ENCODE measurements at places on chromosomes 1 and 21.

GRCh38 chr21:31660259-31660565 lies 719 bp downstream of the SOD1 start:
- DNase-seq: no peak

DNA sequence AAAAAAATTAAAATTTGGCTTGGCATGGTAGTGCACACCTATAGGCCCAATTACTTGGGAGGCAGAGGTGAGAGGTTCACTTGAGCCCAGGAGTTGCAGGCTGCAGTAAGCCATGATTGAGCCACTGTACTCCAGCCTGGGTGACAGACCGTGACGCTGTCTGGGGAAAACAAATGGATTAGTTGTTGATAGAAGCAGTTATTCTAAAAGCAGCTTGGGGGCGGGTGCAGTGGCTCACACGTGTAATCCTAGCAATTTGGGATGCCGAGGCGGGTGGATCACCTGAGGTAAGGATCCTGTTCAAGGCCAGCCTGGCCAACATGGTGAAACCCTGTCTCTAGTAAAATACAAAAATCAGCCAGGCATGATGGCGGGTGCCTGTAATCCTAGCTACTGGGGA lies 40.3 kb downstream of the KIF1B start:
- DNase-seq: no peak

- DNase-seq: peak; percentile 38
Observed at GRCh38 chr1:223143537-223144248, 645 bp upstream of the TLR5 start.

DNA sequence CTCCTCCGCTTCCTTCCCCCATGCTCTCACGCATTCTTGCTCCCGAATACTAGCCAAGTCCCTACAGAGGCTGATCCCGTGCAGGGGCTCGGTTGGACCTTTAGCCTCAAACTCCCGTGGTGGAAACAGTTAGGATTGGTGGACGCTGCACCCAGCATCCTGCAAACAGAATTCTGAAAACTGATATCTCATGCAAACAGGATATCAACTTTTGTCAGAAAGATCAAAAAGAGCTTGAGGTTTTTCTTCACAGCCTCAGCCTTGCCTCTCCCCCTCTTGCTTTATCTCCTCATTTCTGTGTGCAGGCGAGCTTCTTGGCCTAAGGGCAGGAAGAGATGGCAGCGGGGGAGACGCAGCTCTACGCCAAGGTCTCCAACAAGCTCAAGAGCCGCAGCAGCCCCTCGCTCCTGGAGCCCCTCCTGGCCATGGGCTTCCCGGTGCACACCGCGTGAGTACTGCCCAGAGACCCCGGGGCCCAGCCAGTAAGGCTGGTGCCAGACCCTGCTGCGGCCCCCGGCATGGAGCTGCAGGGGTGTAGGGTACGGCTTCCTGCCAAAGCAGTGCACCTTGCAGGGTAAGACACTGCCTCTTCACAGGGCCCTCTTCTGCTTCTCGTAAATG lies at the start of gene UBASH3A:
Gene UBASH3A, plus strand, starts transcription at position 292 of the 621 bp plus-strand sequence. Its CDS starts 44 bp downstream, at position 336.
- DNase-seq: peak; percentile 78

GRCh38 chr21:33478935-33479678 lies 667 bp downstream of the TMEM50B start:
- peak; percentile 50 for DNase-seq

DNA sequence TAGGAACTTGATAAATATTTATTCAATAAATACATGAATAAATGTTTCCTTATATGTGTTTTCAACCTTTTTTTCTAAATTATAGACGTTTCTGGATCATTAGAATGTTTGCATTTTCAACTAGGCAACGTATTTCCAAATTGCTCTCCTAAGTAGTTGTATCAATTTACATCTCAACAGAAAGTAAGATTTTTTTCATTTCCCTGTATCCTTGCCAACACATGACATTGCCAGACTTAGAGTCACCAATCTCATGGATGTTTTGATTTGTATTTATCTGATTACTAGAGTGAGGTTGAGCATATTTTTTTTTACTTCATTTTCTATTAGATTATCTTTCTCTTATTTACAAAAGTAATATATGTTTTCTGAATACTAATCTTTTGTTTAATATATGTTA lies 22.2 kb upstream of the SMG7 start:
- DNase-seq: no peak

DNA sequence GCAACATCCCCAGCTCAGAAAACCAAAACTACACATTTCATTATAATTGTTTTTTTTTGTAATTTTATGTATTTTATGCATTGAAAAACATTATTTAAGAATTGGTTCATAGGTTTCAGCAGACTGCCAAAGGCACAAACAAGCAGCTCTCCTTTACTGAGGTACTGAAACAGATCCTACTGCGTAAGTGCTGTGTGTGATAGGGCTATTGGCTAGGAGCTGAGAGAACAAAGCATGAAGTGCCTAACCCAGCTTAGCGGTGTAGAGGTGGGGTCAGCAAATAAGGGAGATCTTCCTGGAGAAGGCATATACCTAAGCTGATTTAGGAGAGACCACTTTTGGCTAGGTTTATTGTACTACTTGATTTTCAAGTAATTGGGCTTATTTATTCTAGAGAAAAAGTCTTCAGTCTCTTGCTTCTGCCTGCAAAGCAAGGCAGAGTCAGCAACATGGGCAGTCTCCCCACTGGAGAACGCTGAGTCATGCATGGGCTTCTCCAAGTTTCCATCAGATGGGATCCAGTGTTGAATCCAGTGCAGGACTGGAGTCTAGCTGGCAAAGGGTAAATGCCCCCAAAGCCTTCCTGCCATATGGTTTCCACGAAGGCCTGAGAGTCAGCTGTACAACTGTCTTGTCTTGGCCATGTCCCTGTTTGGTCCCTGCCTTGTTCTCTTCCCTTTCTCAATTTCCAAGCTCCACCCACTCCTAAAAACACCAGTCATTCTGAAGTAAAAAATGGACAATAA lies 18.0 kb upstream of the YTHDF2 start:
- DNase-seq: no peak

- DNase-seq: no peak
Observed at GRCh38 chr1:228751360-228752098, 16.2 kb downstream of the RHOU start.

- DNase-seq: no peak
Observed at GRCh38 chr1:206102292-206102936, 14.8 kb downstream of the AVPR1B start.

- DNase-seq: no peak
Observed at GRCh38 chr1:151635479-151636072, 23.7 kb downstream of the SNX27 start.

DNA sequence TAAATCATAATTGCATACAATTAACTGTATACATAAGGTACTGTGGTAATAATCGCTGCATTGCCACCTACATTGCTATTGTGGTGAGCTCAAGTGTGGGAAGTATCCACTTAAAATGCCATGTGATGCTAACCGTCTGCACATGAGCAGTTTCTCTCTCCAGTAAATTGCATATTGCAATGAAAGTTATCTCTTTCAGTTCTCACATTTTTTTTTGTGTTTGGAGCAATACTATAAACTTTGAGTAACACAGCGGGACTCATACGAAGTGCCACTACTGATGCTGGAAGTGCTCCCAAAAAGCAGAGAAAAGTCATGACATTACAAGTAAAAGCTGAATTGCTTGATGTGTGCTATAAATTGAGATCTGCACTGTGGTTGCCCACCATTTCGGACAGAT lies 38.5 kb downstream of the DISC1 start:
- no peak for DNase-seq

DNA sequence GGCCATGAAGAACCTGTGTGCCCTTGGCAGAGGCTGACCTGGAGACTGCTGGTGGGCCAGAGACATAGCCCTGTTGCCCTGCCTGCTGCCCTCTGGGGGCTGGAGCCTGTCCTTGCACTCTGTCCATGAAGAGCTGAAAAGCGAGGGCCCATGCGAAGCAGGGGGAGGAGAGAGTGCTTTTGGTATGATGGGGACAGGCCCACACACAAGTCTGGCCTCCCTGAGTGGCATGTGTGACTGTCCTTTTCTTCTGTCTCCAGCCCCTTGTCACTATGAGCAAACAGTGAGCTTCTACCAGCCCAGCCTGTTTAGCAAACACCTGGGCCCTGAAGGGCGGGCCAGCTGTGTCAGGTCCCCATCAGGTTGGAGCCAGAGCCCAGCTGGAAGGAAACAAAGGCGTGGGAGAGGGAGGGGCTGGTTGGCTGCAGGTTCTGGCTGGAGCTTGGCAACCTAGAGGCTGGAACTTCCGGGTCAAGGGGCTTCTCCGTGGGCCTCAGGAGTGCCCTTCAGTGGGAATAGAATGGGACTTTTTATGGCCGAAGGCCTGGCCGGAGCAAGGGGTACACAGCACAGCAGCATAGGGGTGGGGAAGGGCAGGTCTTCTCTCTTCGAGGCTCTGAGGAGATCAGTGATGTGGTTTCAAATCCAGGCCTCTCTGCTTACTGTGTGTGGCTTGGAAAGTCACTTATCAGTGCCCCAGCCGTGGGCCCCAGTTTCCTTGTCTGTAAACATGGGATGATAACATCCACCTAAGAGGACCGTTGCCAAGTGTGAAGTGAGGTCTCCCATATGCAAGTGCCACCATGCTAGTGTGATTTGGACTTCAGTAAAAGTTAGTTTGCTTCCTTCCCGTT lies 14.3 kb downstream of the QSOX1 start:
- peak; percentile 20 for DNase-seq

- no peak for DNase-seq
Observed at GRCh38 chr1:6367381-6368012, 26.1 kb downstream of the ACOT7 start.

- DNase-seq: no peak
Observed at GRCh38 chr1:70497152-70497551, 86.1 kb downstream of the CTH start.

GRCh38 chr1:182408435-182409075 lies 8.1 kb upstream of the TEDDM1 start:
- DNase-seq: no peak

DNA sequence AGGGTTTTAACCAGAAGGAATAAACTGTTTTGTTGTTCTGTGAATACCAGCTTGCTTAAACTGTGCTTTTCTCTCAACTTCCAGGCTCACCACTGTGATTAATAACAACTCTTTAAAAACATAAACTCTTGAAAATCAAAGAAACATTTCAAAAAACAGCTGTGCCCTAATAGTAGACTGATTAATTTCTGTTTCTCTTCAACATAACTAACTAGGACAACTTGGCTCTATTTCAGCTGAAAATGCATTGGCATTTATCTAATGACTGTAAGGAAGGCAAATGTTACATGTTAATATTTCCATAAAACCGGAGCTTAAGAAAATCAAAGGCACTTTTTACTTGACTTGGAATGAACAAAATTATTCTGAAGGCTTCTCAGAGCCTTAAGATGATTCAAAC lies 656.1 kb upstream of the NEGR1 start:
- DNase-seq: no peak

GRCh38 chr1:159705904-159706256 lies 8.5 kb downstream of the CRP start:
- no peak for DNase-seq

DNA sequence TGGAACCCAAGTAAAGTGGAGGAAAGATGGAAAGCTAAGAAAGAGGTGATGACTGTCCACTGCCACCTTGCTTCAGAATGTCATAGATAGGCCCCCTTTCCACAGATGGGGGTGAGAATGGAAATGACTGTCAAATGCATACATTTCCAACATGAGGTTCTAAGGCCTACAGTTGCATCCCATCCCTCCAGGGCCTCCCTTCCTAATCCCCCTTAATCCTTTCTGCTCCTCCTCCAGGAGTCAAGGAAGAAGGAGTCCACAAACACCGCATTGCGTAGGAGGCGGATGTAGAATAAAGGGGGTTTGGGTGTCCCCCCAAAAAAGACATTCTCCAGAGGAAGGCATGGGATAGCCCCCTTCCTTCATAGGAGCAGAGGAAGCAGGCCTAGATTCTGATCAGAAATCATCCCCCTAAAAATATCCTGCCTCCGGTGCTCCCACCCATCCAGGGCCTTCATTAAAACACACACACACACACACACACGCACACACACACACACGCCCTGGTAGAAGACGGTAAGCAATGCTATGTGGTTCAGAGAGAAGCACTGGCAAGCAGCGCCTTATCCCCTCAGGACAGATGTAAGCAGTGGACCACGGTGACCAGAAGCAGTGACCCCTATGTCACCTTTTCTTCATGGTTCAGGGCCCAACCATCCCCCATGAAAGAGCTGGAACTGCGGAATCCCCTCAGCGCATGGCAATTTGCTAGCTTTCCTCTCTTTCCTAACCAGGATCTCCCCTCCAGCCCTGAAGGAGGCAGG lies 2.0 kb downstream of the SV2A start:
- no peak for DNase-seq

DNA sequence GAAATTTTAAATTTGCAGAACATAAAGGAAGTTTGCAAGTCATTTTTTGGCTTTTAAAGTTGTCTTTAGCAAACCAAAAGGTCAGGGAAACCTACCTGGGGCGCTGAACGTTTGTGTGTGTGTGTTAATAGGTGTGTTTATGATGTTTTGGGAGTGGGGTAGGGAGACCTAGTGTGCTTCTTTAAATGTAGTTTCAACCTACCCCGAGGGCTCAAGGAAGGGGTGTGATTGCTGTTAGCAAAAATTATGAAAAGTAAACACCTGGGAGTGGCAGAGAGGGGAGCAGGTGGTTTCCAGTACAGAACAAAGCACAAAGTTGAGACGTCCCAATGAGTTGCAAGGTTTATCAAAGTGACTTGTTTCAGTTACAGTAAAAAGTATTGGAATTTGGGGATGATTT lies 58.7 kb upstream of the WDR26 start:
- DNase-seq: no peak

- no peak for DNase-seq
Observed at GRCh38 chr1:210587566-210587965, 258.9 kb downstream of the HHAT start.

GRCh38 chr1:2087766-2088165 lies 37.6 kb downstream of the PRKCZ start:
- DNase-seq: no peak

DNA sequence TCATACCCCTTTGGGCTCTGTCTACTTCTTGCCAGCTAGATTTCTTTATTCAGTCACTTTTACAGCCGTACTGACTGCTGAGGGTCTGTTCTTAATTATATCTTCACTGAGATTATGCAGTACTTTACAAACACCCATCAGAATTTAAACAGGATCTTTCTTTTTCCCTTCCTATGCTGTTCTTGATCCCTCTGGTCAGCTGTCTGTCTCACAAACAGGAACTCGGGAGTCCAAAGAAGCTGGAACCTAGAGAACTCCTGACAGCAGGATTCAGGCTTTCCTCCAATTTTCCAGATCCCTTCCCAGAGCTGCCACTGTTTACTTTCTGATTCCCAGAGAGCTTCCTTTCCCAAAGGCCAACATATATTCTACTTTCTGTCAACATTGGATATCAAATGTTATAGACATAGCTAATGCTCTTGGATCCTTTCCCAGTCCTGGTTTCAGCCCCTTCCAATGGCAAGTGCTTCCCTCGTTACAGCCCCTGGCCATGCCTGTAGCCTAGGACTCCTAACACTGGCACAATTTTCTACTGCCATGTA lies 59.5 kb downstream of the ATP2B4 start:
- DNase-seq: no peak

GRCh38 chr1:202791077-202791747 lies 17.0 kb downstream of the KDM5B start:
- no peak for DNase-seq

- no peak for DNase-seq
Observed at GRCh38 chr1:205976708-205977401, 26.3 kb downstream of the RAB7B start.
